IMR-90 (cell line): ENCODE measurements at places on chromosomes 11 and 22. TPM values are rescaled to one million over a fixed set of nuclear protein-coding genes. Genes with fewer than 3 reads are reported as not detected.

The GPHA2 gene
- not detected in 2 replicates for total RNA-seq

The OR8J1 gene
- total RNA-seq = not detected in 2 replicates

DNA sequence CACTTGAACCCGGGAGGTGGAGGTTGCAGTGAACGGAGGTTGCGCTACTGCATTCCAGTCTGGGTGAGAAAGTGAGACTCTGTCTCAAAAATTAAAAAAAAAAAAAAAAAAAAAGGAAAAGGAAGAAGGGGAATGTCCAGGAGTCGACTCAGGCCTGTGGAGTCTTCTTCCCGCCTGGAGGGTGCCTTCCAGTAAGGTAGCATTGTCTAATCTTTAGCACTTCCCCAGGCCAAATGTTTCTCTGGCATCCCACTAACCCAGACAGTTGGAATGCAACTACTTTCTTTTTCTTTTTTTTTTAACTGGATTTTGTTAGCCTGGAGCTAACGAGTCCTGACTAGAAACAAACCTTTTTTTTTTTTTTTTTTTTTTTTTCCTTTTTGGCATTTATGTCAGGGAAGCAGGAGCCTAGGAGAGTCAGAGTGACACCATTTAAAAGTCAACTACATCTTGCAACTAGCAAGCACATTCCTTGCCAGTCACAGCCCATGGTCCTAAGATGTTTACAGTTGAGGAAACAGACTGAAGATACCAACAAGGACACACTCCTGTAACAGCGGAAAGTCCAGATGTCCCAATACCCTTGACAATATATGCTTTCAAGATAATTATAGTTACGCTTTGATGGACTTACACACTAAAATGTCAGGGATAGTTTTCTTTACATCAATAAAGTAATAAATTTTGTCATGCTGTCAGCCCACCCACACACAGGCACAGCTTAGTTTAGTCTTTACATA lies 10.6 kb downstream of the PLET1 start:
- H3K4me1 ChIP-seq = peaks cover 5% of the 10 kb centered on the region
- H3K4me3 ChIP-seq = no peak overlapping the region
- no peaks in the 10 kb centered on the region for H3K36me3 ChIP-seq
- no peak for DNase-seq
- no peaks in the 10 kb centered on the region for H3K27me3 ChIP-seq

GRCh38 chr11:72773291-72773690 lies 20.6 kb downstream of the STARD10 start:
- DNase-seq = peak; percentile 93
- peaks cover 28% of the 10 kb centered on the region for H3K4me1 ChIP-seq
- no peak overlapping the region for H3K4me3 ChIP-seq
- H3K27ac ChIP-seq = peak overlapping the region; percentile 22; the same call in 1 of the 2 replicates
- H3K36me3 ChIP-seq = no peaks in the 10 kb centered on the region

GRCh38 chr11:57440744-57441414 lies 14.0 kb upstream of the SLC43A3 start:
- H3K27me3 ChIP-seq = no peaks in the 10 kb centered on the region
- no peak for DNase-seq
- peak overlapping the region; percentile 25; the same call in 1 of the 2 replicates for H3K27ac ChIP-seq
- H3K4me1 ChIP-seq = no peaks in the 10 kb centered on the region
